Esophagus squamous epithelium (tissue), 5 donors: ENCODE measurements at places on chromosomes 11 and 22. TPM values are rescaled to one million over a fixed set of nuclear protein-coding genes. Genes with fewer than 3 reads are reported as not detected.

- no peak for DNase-seq
Measured at GRCh38 chr11:118615282-118615975, 8.0 kb downstream of the PHLDB1 start.

GRCh38 chr11:12288212-12288930, 89.0 kb upstream of the PARVA start:
- DNase-seq = no peak

The SLC5A1 gene
- 12.9 TPM for total RNA-seq

The VEGFB gene
- 33.3 TPM for total RNA-seq
